ENCODE measurements at places on chromosomes 4 and X.

GRCh38 chrX:18995221-18995620 lies 11.3 kb upstream of the PHKA2 start:
- no peak for DNase-seq

- no peak for DNase-seq
Observed at GRCh38 chr4:118357601-118358000, 4.8 kb upstream of the PRSS12 start.

- DNase-seq, result no peak
Observed at GRCh38 chrX:47244676-47245075, 11.9 kb downstream of the USP11 start.

GRCh38 chrX:79630033-79631009 lies 263.2 kb upstream of the ITM2A start:
- no peak for DNase-seq

- DNase-seq, result no peak
Observed at GRCh38 chrX:111284631-111285293, 14.5 kb upstream of the CAPN6 start.

- DNase-seq, result no peak
Observed at GRCh38 chr4:103097112-103097511, 2.5 kb downstream of the BDH2 start.

DNA sequence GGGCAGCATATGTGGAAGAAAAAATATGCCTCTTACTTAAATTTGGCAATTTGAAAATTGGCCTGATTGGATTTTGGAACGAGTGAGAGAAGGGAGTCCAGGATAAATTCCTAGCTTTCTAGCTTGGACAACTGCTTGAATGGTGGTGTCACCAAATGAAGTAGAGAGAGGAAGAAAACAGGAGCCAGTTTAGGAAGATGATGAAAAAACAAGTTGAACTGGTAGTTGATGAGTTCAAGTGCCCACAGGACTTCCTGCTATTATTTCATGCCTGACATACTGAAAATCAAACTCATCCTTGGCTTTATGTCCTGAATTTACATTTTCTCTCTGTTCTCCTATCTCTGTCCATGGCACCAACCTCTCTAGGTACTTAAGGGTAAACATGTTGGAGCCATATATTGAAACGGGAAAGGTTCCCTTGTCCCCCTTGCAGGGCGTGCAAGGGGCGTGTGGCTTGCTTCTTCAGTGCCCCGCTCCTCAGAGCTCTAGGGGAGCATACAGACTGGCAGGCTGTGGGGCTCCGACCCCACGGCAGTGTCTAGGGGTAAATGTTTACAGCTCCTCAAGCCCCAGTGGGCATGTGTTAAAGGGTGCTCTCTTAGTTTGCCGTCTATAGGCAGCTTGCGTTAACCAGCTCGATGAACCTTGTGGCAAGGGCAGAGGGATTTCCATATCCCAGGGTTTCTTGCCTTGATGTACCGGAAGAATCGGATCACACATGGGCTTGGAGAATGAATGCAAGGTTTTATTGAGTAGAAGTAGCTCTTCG lies 250.7 kb upstream of the PGRMC2 start:
- DNase-seq, result no peak

DNA sequence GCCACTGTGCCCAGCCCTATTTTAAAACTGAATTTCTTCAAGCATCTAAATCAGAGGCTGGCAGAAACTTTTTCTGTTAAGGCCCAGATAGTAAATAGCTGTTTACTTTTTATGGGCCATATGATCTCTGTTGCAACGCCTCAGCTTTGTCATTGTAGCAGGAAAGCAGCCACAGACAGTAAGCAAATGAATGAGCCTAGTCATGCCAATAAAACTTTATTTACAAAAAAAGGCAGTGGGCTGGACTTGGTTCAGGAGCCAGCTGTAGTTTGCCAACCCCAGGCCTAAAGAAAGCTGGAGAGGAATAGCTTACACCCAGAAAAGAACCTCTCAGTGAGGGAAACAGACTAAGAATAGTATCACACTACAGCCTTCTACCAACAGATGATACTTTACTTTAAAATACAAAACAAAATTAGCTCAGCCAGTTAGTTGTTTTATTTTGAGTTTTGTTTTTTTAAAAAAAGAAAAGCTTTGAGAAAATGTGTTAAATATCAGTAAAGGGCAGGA lies 25.5 kb downstream of the CHST7 start:
- DNase-seq, result no peak

DNA sequence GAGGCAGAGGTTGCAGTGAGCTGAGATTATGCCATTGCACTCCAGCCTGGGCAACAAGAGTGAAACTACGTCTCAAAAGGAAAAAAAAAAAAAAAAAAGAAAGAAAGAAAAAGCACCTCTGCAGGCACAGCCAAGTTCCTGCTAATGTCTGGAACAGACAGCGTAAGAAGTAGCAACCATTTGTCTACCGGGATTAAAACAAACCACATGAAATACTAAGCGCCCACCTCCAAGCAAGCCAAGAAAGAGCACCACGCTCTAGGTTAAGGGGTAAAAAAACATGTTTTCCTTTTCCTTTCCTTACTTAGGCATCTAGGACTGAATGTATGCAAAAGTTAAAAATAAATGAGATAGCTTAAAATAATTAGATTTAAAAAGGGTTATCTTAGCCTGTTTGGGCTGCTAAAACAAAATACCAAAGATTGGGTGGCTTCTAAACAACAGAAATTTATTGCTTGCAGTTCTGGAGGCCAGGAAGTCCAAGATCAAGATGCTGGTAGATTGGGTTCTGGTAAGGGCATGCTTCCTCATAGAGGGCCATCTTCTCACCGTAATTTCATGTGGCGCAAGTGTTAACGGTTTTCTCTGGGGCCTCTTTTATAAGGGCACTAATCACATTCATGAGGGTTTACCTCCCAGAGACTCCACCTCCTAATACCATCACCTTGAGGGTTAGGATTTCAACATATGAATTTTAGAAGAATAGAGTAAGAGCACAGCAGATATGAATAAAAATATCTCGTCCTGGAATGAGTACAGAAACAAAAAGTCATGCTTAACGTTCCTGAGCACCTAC lies 12.3 kb downstream of the GPC4 start:
- no peak for DNase-seq

- no peak for DNase-seq
Observed at GRCh38 chrX:48676893-48677270, 6.7 kb upstream of the WAS start.

DNA sequence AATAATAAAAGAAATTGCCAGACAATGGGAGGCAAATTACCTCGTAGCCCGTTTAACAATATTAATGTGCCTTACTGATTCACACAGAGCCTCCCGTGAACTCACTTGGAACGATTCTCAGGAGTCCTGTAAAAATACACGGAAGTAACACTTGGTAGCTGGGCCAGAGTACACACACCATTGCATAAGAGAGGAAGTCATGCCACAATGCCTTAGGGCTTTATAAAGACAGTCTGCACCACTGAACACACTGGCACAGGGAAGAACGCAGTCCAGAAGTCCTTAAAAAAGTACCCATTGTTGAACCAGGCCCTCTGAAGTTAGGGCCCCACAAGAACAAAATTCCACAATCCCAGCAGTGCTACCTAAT lies 15.1 kb downstream of the SLC2A9 start:
- DNase-seq, result no peak

GRCh38 chr4:140884431-140885058 lies 128.4 kb upstream of the TBC1D9 start:
- no peak for DNase-seq

DNA sequence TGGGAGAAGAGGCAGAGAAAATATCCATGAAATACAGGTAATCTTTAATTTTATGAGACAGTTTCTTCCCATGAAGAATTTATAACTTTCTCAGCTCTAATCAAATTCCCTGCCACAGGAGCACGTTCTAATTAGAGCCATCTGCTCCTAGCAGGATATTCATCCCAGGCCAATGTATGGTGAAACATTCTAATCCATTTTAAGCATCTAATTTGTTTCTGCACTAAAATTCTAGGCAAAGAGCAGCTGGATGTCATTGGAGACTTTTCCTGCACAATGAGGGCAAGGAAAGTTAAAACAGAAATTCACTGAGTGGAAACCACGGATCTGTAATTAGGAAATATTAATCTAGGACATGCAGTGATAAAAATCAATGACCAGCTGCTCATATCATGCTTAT lies 107.7 kb upstream of the ZFP42 start:
- no peak for DNase-seq

- no peak for DNase-seq
Observed at GRCh38 chr4:142081025-142081424, 444.6 kb downstream of the IL15 start.

DNA sequence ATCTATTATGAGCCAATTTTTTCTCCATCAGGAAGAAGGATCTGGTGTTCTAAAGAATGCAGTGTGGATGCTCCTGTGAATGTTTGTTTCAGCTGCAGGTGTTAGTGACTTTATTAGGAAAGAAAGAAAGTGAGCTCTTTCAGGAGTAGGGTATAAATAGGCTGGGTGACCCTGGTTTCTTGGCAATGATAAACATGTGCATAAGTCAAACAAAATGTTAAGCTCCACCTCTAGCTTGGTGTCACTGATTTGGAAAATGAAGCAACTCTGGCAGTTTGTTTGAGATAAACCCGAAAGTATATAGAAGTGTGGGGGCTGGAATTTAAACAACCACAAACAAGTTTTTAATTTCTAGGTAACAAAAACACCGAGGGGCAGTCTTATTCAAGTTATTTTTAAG lies 152.3 kb downstream of the COL4A6 start:
- DNase-seq, result no peak

DNA sequence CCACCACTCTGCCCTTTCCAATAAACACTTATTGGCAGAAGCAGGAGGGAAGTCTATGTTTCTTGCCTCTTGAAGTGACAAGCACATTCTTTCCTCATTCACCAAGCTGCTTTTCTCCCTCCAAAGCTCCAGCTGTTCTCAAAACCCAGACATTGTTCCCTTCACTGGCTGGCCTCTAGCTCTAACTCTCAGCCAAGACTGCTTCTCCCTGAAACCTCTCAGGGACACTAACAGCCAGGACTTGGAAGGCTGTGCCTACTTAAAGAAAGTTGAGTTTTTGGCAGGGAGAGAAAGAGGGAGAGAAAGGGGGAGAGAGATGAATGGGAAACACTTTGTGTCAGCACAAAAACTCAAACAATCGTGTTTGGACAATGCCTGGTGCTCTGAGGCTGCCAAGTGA lies 99.5 kb downstream of the COX18 start:
- DNase-seq, result no peak

- no peak for DNase-seq
Observed at GRCh38 chrX:29535212-29536162, 679.9 kb upstream of the MAGEB2 start.

- no peak for DNase-seq
Observed at GRCh38 chr4:109424093-109424841, 9.3 kb upstream of the SEC24B start.

- no peak for DNase-seq
Observed at GRCh38 chrX:153935326-153935851, 552 bp upstream of the NAA10 start.

DNA sequence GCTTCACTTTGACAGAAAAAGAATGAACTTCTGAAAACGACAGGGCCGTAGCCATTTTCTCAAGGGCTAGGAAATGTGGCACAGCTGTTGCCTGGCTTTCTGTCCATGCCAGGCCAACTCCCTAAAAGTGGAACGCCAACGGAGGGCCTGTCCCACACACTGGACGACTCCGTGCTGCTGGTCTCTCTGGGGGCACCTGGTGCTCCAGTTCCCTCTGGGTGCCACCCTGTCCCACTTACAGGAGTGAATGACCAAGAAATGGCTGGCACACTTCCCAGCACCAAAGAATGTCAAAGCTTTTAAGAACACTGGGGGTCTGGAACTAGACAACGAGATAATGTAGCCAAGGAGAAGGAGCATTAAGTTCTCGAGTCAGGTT lies 40.9 kb downstream of the GATB start:
- DNase-seq, result no peak

DNA sequence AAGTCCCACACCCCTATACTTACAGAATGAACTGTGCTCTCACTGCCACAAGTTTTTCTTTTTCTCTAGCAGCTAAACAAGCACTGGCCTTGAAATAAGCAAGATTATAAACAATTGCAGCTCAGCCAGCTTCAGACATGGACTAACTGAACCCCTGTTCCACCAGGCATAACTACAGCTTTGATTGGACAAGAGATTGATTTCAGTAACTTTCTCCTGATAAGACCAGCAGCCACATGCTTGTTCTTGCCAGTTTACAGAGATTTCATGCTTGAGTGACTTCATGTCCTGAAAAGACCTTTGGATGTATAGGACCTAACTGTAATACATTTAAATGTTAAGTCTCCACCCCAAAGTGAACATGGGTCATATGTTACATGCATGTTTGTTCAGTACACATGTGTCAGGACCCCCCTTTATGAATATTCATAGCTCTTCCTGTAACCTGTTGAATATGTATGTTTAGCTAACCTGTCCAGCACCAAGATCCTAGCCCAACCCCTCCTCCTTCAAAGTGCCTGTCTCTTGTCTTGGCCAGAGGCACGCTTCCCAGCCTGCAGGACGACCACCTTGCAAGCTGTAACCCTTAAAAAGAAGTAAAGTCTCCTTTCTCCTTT lies 27.9 kb downstream of the ZNF275 start:
- no peak for DNase-seq

GRCh38 chr4:10066670-10067651 lies 45.7 kb upstream of the SLC2A9 start:
- no peak for DNase-seq

- no peak for DNase-seq
Observed at GRCh38 chrX:637660-638481, 7.3 kb downstream of the SHOX start.

DNA sequence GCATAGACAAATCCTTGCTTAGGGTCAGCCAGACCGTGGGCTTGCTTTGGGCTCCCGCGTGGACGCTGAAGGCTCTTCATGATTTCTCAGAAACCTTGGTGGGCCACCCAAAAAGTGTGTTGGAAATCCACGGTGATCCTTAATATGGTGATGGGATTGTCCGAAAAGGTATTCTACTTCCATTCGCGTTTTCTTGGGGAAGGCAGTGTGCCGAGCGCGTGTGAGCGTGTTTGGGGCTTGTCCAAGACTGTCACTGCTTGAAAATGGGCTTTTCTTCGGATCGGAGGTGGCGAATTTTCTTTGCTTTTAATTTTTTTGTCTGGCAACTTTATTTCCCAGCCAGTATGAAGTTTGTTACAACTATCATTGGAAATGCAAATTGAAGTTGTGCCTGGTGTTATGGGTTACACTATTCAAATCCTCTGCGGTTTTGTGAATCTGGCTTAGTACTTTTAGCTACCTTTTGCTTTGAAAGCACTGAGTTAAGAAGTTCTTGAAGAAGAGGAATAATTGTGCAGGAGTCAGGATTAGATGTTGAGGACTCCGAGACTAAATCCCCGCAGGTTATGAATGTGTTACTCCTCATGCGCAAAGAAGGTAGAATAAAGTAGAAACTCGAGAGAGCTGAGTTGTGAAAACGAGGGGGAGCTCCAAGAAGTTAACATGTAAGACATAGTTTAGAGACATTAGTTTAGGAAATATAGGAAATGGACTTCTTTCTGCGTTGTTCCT lies 3.2 kb downstream of the SPRY1 start:
- DNase-seq, result no peak

All from stimulated activated CD8-positive, alpha-beta memory T cell treated with anti-CD3 and anti-CD28 coated beads, Interleukin-7, amount 100 ng/mL, for 1 hour (primary cell).